ENCODE measurements at places on chromosomes 2 and 18.

DNA sequence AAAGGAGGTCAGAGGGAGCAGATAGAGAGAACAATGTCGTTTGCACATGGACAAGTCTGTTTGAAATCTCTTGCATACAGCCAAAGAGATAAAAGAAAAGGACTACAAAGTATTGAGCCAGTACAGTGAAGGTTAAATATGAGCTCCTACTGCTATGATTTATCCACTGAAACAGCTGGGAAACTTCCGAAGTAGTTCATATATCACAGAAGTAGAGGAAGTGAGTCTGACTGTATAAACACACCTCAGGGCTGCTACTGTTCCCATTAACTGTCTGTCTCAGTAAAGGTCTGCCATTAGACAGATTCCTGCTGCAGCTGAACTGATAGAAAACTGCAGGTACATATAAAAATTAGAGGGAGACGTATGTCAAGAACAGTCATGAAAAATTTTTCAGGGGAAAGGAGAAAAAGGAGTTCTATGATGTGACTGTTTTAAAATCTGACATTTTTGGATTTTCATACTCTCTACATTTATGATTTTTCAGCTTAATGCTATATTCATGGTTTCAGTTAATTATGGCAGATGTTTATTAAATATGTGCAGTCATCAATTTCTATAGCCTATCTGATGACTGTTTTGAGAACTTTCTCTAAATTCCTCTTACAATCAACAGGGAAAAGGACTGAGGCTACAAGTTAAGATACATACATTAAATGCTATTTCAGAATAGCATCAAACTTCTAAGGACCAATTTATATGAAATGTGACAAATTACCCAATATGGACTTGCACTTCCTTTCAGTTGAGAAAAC lies 364.7 kb downstream of the ERBB4 start:
- no peak for DNase-seq

DNA sequence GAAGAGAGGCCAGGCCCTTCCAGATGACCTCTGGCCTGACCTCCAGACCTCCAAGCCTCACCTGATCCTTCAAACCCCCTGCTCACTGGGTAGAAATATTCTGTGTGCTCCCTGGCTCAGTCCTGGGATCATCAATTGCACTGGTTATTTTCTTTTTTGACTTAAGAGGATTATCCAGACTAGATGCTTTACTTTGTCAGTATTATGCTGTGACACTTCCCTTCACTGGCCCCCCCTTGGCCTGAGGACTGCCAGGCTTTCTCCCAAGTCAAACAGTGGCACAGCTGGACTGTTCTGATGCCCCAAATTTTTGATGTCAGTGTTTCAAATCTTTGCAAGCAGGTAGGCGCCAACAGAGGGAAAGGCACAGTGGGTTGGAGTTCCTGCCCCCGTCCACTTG lies 156.3 kb upstream of the SKOR2 start:
- DNase-seq: no peak

- peak; percentile 78 for DNase-seq
Observed at GRCh38 chr2:176126929-176127773, 2.4 kb upstream of the HOXD8 start.

GRCh38 chr2:1848599-1848995 lies 104.3 kb upstream of the PXDN start:
- DNase-seq: no peak

DNA sequence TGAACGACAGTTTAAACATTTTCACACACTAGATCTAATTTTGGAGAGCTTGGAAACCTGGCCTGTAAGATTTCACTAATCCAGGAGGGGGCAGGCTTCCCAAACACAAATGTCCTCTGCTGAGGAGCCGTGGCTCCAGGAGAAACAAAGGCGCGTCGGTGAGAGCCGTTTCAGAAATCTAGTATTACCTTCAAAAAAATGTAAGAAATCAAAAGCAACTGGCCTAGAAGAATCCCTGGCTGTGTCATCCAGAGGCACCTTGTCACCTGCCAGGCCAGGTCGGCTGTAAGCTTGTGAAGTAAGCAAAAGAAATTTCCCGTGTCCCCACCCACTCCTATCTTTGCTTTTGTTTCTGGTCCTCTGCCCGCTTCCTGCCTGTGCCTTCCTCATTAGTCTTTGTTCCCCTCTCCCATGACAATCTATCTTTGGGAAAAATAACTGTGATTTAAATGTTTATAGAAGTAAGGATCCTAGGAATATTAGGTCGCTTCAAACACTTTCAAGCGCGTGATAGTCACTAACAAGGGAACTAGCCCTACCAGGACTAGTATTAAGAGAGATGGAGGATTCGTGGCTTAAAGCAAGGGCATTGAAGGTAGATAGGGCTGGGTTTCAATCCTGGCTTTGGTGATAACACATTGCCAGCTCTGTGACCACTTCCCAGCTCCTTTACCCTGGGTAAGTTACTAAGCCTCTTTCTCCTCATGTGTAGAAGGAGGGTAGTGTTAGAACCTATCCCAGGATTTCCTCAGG lies 99.5 kb upstream of the STK39 start:
- DNase-seq: peak; percentile 89

DNA sequence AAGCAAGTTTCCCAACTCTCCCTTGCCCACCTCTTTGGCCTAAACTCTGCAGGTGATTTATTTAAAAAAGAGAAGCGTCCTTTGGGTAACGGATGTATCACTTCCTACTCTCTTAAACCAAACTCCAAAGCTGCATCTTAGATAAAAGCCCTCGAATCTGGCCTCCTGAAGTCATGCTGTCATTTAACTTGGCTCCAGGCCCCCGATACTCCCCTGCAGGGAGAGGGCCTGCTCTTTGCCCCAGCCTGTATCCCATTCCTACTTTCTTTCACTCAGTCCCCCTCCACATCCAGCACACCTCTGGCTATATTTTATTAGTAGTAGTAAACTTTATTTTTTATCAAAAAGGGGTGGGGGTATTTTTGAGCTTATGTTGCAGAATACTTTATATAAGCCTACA lies 19.0 kb downstream of the TEKT4 start:
- peak; percentile 42 for DNase-seq

DNA sequence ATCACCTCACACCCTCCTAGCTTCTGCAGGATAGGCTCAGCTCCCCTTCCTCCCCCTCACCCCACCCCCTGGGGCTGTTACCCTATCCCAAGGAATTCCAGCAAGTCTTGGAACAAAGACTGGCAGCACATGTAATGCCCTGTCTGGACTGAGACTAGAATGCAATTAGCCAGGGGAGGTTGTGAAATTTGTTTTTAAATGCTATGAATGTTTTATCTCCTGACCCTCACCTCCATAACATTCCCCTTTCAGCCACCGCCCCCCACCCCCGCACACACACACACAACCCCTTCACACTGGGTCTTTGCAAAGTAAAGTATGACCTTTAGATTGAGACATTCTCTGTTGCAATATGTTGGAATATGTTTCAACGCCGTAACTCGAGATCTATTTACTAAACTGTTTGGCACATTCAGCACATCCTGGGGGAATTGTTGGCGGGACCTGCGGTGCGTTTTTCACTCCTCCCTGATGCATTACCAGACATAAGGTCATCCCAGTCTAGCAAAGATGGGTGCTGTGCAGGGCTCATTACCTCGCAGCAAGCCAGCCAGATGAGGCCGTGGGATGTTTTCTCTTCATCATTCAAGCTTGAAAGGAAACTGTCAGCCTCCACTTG lies 290.7 kb upstream of the SLC14A2 start:
- DNase-seq: peak; percentile 38

- DNase-seq: no peak
Observed at GRCh38 chr2:201950606-201951005, 83.0 kb upstream of the FZD7 start.

GRCh38 chr18:34710458-34710914 lies 388 bp downstream of the DTNA start:
- DNase-seq: no peak

GRCh38 chr2:208033701-208034502 lies 8.6 kb upstream of the PLEKHM3 start:
- peak; percentile 82 for DNase-seq

DNA sequence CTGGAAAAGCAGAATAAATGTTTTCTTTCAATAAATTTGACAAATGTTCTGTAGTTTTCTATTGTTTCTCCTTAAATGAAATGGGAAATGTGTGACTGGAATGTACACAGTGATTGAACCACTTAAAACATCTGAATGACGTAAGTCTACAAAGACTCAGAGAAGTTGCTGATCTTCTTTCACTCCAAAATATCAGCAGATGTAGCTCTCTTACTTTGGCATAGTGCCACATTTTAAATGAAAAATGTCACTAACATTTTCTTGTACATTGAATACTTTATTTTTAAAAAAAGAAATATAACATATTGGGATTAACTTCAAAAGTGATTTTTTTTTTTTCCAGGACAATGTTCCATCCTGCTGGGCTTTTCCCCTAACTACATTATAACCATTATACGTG lies 565.6 kb downstream of the TMEM182 start:
- no peak for DNase-seq

DNA sequence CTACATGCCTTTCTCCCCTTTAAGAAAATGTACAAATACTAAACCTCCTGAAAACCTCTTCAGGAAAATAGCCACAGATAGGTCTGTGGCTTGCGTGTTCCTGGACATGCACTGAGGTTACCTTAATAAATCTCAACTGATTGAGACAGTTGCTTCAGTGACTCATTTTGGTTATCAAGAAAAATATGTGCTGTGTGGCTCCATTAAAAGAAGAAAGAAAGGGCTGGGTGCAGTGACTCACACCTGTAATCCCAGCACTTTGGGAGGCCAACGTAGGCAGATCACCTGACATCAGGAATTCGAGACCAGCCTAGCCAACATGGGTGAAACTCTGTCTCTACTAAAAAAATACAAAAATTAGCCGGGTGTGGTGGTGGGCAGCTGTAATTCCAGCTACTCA lies 27.1 kb downstream of the CREG2 start:
- no peak for DNase-seq

GRCh38 chr2:27664154-27664574 lies 475 bp downstream of the SLC4A1AP start:
- no peak for DNase-seq

GRCh38 chr18:28398471-28398870 lies 221.5 kb upstream of the CDH2 start:
- no peak for DNase-seq

DNA sequence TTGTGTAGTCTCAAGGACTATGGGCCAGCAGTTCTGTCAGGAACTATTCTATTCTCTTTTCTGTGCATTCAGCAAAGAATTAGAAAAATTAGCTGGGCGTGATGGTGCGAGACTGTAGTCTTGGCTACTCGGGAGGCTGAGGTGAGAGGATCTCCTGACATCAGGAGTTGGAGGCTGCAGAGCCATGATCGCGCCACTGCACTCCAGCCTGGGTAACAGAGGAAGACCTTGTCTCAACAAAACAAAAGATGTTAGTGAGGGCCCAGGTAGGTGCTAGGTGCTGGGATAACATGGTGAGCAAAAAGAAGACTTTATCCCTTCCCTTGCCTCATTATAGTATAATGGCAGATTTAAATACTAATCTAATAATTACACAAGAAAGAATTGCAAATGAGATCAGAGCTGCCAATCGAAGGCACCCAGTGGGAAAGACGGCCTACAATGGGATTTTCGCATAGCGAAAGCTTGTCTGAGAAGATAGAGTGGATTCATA lies 447 bp upstream of the MRPL19 start:
- peak; percentile 20 for DNase-seq

DNA sequence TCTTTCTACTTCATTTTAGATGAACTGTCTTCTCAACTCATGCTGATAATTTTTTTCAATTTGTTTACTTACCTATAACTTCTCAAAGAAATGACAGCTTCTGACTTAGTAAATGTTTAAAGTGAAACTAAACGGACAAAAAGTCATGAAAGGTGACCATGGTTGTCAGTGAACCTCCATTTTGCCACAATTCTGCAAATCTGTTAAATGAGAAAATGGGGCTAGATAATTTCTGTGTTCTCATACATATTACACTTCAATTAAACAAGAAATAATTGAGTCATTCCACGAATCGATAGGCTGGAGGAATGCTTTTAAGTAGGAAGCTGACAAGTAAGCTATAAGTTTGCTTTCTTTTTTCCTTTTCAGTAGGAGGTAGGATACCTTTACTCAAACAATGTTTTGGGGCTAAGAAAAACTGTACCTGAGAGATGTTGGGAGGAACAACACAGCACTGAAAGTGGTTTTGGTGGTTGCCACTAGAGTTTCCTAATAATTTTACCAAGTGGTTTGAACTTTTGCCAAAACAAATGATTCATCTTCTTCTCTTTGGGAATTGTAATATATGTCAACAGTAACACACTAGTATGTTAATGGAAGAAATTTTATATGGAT lies 17.1 kb downstream of the DYNAP start:
- DNase-seq: no peak

DNA sequence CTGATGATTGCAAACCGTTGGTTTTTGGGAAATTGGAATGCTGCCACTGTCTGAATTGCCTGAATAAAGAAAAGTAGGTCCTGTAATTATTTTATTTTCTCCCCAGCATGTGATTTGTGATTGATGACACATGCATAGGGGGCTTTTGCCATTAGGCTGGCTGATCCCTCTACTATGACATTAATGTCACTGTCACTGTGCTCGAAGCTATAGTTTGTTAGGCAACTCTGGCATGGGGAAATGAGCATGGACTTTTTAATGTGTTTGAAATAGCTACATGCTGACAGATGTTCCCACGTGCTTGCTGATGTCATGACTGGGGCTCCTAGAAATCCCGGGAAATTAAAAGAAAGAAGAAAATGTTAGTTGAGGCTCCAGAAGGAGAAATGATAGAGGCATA lies 99.1 kb downstream of the HRH4 start:
- no peak for DNase-seq

- no peak for DNase-seq
Observed at GRCh38 chr2:210654091-210654490, 97.7 kb downstream of the CPS1 start.

DNA sequence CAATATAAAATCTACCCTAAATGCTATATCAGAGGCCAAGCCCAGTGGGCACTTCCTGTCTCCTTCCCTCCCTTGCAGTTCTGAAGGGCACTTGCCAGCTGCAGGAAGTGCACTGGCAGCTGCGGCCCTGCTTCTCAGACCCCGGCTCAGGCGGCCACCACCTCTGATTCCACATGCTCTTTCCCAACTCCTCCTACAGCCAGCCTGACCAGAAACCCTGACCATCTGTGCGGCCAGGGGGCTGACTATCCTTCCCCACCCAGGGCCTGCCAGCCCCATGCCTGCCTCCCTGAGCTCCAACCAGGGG lies 88.6 kb downstream of the ZBTB7C start:
- no peak for DNase-seq
